ENCODE measurements at places on chromosomes 13 and 19.

GRCh38 chr13:114161644-114162532, 17.2 kb upstream of the CFAP97D2 start:
- peak; percentile 22 for DNase-seq

DNA sequence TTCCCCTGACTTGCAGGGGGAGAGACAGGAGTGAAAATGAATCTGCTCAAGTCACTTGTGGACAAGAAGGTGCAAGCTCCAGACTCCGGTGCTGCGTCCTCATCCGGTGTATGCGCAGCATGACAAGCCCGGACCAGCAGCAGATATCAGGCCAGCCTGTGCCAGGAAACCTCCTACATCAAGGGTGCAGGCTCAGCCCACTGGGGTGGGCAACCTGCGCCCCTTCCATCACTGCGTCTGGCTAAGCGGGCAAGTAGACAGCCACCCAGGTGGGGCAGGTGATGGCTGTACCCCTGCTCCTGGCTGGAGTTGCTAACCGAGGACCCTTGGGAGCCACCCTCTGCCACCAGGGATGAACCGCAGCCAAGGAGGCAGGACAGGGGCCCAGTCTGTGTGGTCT, 32.9 kb upstream of the SLC15A1 start:
- no peak for DNase-seq

DNA sequence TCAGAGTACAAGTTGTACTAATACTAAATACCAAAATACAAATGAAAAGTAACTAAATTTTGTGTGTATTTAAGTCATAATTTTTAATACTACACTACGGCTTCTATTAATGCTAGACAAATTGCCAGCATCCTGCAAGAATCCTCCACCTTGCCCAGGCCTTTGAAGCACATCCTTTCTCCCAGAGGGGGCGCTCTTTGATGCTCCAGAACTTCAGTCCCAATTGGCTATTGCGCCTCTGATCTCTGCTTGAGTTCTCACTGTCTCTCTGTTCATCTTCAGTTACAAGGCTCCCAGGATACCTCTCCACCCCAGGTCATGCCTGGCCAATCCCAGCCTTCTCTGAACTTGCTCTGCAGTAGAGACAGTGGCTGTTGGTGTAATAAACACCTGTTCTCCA, 141.0 kb downstream of the DCLK1 start:
- DNase-seq, result no peak

GRCh38 chr19:11767633-11768133, 883 bp downstream of the ZNF441 start:
- DNase-seq, result peak; percentile 18

DNA sequence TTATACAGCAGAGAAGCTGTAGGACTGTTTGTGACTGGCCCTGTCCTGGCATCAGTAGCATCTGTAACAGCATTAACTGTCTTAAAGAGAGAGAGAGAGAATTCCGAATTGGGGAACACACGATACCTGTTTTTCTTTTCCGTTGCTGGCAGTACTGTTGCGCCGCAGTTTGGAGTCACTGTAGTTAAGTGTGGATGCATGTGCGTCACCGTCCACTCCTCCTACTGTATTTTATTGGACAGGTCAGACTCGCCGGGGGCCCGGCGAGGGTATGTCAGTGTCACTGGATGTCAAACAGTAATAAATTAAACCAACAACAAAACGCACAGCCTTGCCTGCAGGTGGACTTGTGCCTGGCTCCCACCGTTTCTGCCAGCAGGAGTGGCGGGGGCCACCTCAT, 27.3 kb upstream of the LDLR start:
- no peak for DNase-seq

DNA sequence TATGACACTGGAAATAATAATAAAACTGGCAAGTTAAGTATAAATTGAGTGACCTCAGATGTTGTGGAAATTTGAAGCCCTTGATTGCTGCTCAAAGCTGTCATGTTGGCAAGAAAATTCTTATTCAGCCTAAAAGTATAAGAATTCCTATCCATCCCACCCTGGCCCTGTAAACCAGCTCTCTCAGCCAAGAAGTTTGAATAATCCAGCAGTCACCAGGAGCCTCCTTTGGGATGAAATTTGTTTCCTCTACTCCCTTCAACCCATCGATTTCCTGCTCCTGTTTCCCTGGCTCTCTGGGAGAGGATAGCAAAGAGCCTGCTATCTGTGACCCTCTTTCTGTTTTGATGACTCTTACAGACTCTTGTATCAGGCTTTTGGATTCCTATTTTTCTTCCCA, 169.3 kb downstream of the LHFPL6 start:
- DNase-seq, result no peak

DNA sequence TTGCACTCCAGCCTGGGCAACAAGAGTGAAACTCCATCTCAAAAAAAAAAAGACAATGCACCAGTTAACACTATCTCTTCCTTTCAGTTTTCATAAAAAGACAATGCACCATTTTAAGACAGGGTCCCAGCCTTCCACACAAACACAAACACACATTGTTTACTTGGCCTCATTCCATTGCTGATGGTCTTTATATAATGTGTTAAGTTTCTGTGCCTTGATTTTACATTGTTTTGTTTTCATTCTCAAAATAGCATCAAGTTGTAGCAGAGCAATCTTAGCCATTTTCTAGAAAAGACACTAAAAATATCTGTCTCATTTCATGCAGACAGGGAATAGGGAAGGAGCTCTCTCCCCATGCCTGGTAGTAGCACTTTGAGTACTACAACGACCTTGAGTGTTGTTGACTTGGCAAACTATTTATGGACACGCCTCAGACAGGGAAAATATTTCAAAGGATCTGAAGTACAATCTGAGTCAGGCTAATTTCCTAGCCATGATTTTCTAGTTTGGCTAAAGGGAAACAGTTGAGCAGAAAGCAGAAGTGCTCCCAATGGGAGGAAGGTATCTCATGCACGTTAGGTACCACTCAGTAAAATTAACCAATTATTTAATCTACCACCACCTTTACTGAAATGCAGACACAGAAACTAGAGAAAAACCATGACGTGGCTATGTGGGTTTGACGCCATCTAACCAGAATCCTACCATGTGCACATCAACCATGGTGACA, 120.6 kb downstream of the ABCC4 start:
- DNase-seq, result no peak

- DNase-seq, result no peak
Observed at GRCh38 chr13:24304620-24305019, 4.8 kb upstream of the C1QTNF9 start.
